ENCODE measurements at places on chromosomes 2 and 18.

DNA sequence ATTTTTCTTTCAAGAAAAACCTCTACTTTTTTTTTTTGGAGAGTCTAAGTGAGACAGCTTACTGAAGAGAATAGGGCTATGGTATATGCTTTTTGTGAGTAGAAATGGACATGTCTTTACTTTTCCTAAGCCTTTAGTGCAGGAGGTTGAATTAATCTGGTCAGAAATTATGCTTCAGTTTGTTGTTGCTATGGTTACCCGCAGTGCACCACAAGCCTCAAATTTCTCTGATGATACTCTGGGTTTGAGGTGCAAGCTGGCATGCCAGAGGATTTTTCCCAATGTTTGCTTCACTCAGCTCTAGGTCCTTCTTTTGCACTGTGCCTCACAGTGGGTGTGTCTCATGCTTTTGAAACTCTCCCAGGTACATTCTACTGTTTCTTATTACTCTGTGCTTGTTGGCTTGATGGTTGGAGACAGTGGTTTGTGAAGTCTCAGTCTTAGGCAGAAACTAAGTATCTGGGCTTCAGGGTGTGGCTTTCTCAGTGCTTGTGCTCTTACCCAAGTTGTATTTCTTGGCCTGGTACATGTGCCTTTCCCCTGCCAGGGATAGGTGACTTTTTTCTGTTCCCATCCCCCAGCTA is 278.3 kb downstream of the RBM43 start:
- no peak for DNase-seq

- DNase-seq = no peak
These were observed 84.2 kb upstream of the STPG4 start for GRCh38 chr2:47239119-47239969.

DNA sequence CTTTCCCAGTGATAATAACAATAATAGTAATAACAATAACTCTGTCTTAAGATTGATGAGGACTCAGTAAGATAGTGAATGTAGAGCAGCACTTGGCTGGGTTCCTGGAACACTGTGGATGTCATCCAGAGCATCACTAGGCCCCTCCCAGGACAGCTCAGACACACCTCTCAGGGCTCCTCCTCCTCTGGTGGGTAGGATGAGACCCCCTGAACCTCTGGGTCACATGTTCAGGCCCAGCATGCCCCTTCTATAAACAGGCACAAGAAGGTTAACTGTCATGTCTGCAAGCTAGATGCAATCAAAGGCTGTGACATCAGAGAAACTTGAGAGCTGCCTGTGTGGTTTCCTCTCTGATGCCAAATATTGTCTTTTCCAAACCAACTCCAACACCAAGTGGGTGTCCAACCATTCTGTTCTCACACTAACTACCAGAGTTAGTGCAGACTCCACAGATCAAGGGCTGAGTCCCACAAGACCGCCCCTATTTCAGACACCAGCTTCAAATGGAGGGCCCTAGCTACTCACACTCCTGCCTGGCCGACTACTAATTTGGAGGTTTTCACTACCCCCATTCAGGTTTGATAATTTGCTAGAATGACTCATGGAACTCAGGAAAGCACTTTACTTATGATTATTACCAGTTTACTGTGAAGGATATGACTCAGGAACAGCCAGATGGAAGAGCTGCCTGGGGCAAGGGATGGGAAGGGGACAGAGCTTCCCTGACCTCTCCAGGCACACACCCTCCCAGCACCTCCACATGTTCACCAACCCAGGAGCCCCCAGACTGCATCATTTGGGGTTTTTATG is 46.4 kb upstream of the BZW1 start:
- DNase-seq = peak; percentile 75

GRCh38 chr2:54952978-54953456 is 97.2 kb downstream of the RTN4 start:
- DNase-seq = no peak

DNA sequence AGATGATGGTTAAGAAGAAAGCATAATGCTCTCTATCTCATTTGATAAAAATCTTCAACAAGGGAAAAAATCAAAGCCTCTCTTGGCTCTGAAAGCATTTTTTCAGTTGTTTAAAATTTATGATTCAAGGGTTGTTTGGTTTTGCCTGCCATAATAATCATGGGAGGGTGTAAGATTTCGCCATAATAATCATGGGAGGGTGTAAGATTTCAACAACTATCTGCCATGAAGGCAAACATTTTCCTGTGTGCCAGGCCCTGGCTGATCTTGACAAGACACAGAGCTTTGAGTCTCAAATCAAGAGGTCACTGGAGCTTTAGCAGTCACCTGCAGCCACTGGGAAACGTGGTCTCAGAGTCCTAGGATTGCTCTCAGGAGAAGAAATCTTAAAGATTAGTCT is 175.1 kb upstream of the PIEZO2 start:
- no peak for DNase-seq

DNA sequence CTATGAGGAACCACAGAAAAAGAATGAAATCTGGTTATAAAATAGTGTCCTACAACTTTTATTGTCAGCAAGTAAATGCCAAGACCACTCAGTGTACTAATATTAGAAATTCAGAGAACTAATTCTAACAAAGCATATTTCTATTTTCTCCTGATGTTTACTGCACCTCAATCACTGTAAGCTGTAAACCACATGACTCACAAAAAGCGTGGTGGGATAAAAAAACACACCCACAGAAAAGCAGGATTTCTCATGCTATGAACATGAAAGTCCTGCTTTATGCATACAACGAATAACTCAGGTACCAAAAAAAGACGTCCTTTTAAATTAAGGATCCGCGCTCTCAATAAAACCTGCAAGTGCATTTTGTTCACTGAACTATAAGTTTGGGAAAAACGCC is 797 bp downstream of the TXNL4A start:
- DNase-seq = no peak

- no peak for DNase-seq
These were observed 530.3 kb upstream of the MEX3C start for GRCh38 chr18:51727780-51728179.

GRCh38 chr2:223260681-223261080 is 208.7 kb downstream of the KCNE4 start:
- no peak for DNase-seq

DNA sequence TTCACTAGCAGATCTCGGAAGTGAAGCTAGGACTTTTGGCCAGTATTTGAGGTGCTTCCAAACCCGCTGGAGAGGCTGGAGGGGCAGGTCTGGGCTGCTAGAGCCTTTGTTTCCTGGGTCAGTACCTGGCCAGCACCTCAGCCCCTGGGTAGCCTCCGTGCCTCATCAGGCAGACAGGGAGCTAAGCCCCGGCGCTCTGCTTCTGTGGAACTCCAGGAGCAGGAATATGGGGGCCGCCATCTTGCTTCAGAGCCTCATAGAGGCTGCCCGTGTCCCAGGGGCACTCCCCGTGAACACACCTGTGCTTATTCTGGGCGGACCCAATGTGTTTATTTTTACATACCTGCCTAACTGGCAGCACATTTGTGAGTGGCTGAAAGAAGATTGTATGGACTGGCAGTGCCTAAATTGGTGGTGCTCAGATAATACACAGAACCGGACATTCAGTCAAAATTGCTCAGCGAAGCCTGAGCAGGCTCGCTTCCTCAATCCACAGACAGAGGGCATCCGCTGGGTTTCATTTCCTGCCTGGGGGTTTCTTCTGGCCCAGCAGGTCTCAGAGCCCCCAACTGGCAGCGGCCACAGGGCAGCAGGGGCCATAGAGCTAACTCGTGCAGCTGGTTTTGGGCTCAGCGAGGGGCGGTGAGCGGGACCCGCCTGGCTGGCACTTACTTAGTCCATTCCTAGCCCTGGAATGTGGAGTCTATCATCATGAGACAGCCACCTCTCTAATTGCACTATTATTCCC is 176.8 kb upstream of the ALKAL2 start:
- DNase-seq = no peak

- DNase-seq = no peak
These were observed 6.2 kb downstream of the FAM210A start for GRCh38 chr18:13720123-13720522.

GRCh38 chr18:13500227-13500865 is 226.0 kb downstream of the FAM210A start:
- peak; percentile 31 for DNase-seq

GRCh38 chr2:187078297-187078696 is 229.3 kb upstream of the ZSWIM2 start:
- no peak for DNase-seq

DNA sequence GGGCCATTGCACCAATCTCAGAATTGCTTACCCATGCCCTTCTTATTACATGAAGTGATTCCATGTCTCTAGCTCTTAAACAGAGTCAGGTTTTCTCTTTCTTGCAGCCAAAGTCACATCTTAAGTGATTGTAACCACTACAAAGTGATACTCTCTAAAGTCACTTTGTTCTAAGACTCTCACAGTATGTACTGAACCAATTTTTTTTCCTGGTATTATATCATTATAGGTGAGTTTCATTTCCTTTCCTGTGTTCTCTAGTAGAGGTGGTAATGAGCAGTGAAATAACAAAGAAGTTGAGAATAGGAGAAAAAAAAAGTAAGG is 66.3 kb upstream of the DARS1 start:
- no peak for DNase-seq

- DNase-seq = no peak
These were observed 272.5 kb downstream of the TDRD15 start for GRCh38 chr2:21396252-21396651.

DNA sequence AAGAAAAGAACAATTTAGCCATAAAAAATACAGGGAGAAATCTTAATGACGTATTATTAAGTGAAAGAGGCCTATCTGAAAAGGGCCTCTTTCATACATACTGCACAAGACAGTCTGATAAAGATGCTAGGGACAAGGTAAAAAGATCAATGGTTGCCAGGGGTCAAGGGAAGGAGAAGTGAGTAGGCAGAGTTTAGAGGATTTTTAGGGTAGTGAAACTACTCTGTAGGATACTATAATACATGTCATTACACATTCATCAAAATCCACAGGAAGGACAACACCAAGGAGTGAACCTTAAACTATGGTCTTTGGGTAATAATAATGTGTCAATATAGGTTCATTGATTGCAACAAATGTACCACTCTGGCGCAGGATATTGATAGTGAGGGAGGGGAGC is 289.3 kb downstream of the FSIP2 start:
- no peak for DNase-seq

GRCh38 chr18:28432339-28432738 is 255.4 kb upstream of the CDH2 start:
- DNase-seq = no peak

GRCh38 chr2:128490321-128490720 is 171.7 kb upstream of the HS6ST1 start:
- DNase-seq = no peak

GRCh38 chr2:143246815-143247744 is 117.9 kb downstream of the ARHGAP15 start:
- DNase-seq = no peak

DNA sequence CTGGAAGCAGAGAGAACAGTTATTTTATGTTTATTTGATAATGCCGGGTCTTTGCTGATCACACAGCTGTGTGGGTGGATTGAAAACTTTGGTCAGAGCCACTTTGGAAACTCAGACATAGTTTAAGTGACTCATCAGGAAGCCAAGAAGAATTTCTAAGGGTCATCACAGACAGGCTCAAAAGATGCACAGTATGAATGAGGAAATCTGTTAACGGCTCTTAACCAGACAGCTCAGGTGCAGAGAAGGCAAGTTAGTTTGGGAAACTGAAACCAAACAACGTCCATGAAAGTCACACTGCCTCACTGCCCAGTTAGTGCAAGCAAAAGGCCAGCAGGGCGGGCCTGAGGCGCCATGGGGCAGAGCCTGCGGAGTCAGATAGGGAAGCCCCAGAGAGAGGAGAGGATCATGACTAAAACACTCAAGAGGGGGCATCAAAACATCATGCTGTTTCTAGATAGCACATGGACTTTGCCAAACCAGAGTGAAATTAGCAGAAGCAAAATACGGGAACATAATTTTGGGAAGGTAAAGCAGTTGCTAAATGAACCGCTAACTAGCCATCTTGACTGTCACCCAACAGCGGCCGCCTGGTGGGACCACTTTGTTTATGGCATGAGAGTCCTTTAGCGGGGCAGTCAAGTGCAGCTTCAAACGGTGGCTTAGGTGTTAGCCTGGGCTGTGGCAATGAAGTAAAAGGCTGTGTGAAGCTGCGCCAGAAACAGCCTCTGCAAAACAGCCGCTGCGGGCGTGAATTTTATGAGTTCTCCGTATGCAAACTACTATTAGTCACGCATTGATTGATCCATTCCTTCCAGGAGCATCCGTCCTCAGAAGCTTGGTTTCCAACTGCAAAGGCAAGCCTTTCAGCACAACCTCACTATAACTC is 101.2 kb downstream of the KCTD18 start:
- DNase-seq = peak; percentile 57

DNA sequence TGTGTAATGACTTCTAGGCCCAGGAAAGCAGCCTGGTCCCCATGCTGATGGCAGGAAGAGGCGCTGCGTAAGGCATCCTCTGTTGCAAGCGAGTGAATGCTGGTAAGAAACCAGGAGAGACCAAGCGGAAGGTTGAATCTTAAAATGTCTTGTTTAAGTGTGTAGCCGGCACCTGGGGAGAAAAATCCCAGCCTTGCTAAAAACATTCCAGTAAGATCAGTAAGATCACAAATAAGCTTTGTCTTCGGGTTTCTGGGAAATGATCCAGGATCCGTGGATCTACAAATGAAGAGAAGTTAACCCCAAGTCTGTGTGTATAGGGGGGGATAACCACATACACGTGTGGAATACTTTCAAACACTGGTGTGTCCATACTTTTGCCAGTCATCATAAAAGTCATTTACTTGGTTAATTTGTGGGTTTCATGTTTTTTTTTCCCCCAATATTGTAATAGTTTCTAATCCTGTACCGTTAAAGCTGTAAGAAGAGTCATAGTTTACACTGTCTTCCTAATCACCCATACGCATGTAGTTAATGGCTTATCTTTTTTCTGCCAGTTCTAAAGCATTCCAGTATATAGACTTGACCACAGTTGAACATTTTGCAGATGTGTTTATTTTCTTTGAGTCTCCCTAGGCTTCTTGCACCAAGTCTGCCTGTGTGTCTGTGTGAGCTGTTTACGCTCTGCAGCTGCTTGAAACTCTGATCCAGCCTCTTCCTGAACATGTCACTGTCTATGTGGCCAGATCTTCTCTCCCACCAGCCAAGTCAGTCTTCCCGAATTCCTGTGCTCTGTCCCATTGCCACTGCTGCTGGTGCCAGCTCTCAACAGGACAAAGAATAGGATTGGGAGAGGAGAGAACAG is 135.9 kb upstream of the ARL4C start:
- peak; percentile 90 for DNase-seq

DNA sequence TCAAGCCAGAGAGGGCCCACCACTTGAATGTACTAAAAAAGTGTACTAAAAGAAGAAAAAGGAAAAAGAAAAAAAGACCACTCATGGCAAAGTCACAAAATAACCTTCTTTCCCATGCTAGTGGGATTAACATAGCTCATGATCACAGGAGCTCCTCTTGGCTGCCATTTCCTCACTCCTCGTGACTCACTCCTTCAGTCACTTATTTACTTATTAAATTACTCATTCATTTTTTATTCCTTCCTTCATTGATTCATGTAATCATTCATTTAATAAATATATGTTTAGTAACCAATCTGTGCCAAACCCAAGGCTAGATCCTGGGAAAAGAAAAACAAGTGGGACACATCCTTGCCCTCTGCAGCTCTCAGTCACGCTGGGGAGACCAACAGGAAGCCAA is 300.5 kb downstream of the INSIG2 start:
- DNase-seq = no peak
